Ammon's horn (tissue), 1 donor: ENCODE measurements at places on chromosomes 1 and 21.

DNA sequence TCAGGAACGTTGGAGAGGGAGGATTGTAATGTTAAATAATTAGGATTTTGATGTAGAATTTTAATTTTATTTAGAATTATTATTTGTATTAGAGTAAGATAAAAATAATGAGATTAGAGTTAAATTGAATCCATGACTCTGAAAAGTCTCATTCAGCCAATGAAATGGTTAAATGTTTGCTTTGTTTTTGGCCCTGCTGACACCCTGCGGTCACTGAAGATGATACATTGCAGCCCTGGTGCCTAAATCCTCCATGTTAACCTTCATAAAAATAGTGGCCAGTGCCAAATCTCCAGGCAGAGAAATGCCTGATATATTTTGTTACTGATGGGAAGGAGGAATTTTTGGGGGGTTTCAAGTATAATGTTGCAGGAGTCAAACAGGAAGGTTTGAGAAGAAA is 27.3 kb upstream of the RLF start:
- no peak for DNase-seq

DNA sequence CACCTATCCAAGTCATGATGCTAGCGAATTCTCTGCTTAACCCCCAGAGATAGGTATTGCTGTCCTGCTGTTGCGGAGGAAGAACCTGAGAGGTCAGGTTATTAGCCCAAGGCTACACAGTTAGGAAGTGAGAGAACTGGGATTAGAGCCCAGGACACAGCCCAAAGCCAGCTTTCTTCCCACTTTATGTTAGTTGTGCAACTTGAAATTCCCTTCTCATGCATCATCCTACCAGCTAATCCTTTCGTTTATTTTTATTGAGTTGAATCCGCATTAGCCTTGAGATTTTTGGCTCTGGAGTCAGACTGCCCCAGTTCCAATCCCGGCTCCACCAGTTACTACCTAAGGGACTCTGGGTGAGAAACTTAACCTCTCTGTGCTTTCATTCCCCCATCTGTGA is 65.4 kb downstream of the PLEKHA6 start:
- DNase-seq = no peak

- no peak for DNase-seq
These were observed 1.8 kb downstream of the TTLL10 start for GRCh38 chr1:1175221-1176062.

DNA sequence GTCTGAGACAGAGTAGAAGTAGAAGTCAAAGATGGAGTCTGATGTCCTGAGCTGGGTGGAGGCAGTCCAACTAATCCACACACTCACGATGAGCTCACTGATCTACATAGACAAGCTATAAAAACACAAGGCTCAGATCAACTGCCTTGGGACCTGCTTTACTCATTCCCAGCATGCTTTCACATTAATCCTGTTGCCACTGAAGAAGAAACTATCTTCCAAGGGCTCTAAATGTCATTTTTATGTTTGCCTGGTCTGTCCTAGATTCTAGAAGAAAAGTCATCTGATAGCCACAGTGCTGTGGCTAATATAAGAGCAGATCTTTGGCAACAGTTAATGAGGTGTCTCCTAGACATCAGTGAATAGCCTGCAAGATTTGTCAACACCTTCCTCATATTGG is 522.7 kb downstream of the NUF2 start:
- DNase-seq = no peak

DNA sequence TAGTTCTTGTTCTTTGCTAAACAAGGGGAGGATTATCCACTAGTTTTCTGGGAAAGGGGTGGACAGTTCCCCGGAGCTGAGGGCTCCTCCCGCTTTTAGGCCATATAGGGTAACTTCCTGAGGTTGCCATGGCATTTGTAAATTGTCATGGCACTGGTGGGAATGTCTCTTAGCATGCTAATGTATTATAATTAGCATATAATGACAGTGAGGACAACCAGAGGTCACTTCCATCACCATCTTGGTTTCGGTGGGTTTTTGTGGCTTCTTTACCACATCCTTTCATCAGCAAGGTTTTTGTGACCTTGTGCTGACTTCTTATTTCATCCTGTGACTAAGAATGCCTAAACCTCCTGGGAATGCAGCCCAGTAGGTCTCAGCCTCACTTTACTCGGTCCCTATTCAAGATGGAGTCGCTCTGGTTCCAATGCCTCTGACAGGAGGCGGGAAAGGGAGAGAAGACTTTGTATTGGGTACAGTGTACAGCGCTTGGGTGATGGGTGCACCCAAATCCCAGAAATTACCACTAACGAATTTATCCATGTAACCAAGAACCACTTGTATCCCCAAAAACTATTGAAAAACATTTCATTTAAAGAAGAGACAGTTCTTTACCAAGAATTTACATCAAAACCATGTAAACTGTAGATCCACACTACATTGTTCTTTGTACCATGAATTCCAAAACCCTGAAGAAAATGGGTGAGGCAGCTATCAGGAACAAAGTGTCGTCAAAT is 8.7 kb upstream of the SLC2A5 start:
- DNase-seq = no peak

DNA sequence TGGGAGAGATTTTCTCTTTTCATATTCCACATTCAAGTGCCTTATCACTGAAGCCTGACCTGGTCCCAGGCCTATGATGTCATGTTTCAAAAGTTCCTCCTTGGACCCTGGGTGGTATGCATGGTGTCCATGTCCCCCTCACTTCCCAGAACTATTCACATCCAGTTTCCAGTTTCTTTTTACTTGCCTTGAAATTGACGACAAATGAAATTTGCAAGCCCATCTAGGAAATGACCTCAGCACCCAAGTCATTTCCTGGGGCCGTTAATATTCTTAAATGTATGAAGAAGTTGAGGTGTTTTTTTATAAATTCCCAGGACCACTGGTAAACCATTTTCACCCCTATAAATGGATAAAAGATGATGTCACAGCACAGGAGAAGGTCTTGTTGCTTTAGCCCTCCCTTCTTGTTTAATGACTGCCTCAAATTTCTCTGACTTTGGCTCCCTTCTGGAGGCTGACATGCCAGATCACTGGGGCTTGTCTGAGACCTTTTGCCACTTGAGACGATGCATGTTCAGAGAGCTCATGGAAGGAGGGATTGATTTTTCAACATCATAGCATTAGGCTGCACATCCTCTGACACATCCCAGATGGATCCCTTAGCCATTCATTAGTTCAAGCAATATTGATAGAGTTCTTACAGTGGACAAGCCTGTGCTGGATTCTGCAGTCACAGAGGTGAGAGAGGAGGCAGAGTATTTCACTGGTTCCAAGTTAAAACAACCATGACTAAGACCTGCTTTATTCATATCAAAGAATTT is 221.3 kb downstream of the PLPP3 start:
- no peak for DNase-seq

GRCh38 chr1:41745022-41745421 is 173.7 kb downstream of the HIVEP3 start:
- no peak for DNase-seq

- no peak for DNase-seq
These were observed 378 bp downstream of the RORC start for GRCh38 chr1:151831256-151831591.

DNA sequence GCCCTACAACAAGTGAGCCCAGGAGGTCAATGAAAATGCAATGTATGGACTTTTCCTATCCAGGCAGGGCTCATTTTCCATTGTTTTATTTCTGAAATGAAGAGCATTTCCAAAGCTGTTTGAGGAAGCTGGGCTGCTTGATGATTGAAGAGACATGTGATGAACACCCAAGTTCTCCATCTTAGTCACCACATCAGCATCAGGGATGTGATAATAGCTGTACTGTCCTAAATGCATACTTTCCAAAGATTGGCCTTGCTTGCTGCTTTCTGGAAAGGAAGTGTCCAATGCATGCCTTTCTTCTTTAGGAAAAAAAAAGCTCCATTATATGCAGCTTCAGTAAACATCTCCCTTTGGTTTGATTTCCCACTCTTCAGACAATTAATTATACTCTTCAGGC is 425.9 kb upstream of the RUNX1 start:
- peak; percentile 53 for DNase-seq

- DNase-seq = no peak
These were observed 42.1 kb downstream of the KIF1B start for GRCh38 chr1:10252508-10252907.

DNA sequence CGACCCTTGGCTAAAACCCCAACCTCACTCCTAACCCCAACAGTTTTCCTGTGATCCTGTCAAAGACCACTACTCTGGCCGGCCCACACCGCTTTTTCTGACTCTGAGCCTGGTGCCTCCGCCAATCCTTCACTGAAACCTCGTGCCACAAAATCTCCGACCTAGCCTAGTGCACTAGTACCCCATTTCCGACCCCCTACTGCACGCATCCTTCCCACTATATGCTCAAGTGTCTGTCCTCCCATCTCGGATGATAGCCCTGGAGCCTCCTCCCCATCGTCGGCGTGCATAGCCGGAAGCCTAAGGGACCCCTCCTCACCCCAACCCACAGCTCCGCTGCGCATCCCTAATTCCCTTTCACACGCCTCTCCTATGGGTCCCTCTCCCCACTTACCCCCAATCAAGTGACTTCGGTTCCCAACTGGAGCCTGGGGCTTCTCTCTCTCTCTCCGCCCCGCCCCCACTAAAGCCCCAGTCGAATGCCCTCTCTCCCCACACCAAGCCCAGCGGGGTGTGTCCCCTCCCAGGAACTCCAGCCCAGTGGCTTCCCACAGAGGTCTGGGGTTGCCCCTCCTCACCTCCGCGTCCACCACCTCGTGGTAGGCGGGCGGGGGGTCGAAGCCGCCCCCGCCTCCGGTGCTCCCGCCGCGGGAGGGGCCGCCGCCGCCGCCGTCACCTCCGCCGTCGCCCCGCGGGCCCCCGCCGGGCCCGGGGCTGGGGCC is 791 bp downstream of the USP24 start:
- DNase-seq = peak; percentile 48

DNA sequence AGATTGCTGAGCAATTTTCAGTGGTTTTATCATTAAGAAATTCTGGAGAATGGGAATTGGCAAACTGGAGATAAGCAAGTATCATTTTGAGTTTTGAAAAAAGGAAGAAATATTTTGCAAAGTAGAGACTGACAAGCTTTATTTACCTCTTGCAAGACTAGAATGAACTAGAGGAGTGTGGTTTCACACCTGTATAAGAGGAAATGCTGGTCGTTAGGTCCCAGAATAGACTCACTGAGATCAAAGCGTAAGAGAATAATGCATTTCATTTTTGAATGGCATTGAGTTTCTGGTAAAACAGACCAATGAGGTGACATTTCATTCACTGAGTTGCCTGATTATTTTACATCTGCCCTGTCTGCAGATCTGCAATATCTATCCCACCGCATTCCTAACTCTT is 308.1 kb downstream of the ADGRL2 start:
- no peak for DNase-seq

DNA sequence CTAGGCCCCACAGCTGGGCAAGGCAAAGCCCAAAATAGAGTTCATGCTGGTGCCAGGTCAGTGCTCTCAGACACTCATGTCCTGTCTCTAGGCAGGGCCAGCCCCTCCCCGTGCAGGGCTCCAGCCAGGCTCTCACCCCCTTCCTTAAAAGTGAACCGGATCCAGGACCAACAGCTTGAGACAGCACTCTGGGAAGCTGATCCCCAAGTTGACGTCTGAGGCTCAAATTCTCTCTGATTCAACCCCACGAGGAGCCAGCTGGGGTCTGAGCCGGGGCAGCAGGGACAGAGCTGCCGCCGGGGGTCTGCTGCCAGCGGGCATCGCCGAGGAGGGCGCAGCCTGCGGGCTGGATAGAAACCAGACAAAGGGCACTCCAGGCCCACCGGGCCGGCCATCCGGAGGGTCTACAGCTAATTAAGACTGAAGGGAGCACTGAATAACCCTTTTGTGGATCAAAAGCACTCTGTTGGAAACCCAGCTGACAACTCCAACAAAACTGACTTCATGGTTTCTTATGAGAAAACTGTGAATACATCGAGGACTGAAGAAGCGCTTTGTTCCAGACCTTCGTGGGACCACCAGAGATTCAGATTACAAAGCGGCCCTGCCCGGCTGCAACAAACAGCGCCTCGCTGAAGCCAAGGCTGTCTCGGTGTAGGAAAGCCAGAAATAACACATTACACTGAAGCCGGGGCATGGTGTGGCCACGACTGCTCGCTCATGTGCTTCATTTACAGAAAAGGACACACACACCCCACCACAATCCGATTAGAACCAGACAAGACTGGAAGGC is 95.8 kb downstream of the PSMG1 start:
- no peak for DNase-seq

DNA sequence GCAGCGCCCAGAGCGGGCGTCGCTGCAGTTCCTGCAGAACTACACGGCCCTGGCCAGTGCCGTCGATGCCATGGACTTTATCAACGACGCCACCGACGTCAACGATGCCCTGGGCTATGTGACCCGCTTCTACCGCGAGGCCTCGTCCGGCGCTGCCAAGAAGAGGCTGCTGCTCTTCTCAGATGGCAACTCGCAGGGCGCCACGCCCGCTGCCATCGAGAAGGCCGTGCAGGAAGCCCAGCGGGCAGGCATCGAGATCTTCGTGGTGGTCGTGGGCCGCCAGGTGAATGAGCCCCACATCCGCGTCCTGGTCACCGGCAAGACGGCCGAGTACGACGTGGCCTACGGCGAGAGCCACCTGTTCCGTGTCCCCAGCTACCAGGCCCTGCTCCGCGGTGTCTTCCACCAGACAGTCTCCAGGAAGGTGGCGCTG is 22.0 kb downstream of the COL6A1 start:
- no peak for DNase-seq

GRCh38 chr21:45449658-45450422 is 44.9 kb downstream of the COL18A1 start:
- DNase-seq = no peak

- no peak for DNase-seq
These were observed 196.9 kb upstream of the ETV3 start for GRCh38 chr1:157335056-157335455.

- DNase-seq = no peak
These were observed 187.0 kb downstream of the KIF26B start for GRCh38 chr1:245341743-245342142.

DNA sequence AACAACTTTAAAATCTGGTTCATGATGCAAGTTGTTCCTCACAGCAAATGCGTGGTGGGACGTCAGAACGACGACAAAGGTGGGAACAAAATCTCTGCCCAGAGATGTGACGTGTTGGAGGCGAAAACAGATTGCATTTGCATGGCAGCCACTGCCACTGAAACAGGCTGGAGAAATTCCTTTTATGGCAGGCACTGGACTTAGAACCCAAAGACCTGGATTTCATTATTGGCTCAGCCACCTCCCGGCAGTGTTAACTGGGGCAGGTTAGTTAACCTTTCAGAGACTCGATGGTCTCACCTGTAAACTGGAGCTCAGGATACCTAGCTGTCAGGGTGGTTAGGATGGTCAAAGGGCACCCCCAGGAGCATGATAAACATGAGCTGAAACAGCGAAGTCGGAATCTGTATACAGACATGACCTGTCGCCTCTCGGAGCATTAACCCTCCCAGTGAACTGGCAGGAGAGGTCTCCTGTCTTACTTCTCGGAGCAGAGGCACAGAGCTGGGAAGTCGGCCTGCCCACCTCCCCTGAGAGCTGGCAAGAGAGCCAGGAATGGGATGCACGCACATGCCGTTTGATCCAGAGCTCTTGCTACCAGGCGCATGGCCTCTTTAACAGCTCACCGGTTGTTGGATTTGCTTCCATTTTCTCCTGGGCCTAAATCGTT is 59.2 kb upstream of the TARBP1 start:
- no peak for DNase-seq

- DNase-seq = no peak
These were observed 640.6 kb downstream of the PTPRU start for GRCh38 chr1:29876902-29877301.
